NCI-H774 (cell line): ENCODE measurements at places on chromosomes 4 and X.

DNA sequence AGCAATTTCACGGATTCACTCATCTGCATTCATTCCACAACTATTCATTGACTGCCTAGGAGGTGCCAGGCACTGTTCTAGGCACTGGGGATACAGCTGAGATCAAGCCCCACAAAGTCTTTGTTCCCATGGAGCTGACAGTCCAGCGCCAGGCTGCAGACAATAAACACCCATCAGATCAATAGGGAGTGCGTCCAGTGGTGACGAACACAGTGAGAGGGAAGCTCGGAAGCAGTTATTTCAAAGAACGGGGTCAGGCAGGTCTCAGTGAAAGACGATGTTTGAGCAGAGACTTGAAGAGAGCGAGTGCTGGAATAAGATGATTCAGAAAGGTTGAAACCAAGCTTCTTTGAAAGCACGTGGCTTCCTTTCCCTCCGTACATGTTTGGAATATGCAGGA, 167.2 kb downstream of the EVC2 start:
- DNase-seq = no peak

DNA sequence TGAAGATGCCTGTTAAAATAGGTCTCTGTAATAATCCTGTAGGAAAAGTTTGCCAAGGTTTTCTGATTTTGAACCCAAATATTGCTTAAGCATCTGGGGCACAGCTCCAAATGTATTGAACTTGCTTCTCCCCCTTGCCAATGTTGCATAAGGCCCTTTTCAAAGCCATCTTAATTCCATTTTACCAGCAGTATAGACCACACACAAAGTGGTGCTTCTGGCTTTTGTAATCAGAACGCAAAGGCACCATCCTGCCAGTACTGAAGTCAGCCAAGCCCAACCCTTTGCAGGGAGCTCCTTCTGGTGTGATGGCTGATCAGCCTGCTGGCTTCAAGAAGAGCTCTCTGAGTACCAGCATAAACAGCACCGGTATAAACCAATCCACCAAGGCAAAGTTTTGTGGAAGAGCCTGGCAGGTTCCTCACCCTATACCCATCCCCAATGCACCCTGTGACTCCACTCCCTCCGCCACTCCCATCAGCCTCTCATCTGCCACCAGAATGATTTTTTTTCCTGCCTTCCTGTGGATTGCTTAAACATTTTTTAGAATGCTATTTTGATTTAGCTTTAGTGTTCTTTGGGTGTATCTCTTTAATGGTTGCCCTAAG, 39.2 kb upstream of the USP9X start:
- DNase-seq = no peak

- DNase-seq = no peak
Measured at GRCh38 chr4:3827616-3828492, 61.7 kb downstream of the ADRA2C start.

DNA sequence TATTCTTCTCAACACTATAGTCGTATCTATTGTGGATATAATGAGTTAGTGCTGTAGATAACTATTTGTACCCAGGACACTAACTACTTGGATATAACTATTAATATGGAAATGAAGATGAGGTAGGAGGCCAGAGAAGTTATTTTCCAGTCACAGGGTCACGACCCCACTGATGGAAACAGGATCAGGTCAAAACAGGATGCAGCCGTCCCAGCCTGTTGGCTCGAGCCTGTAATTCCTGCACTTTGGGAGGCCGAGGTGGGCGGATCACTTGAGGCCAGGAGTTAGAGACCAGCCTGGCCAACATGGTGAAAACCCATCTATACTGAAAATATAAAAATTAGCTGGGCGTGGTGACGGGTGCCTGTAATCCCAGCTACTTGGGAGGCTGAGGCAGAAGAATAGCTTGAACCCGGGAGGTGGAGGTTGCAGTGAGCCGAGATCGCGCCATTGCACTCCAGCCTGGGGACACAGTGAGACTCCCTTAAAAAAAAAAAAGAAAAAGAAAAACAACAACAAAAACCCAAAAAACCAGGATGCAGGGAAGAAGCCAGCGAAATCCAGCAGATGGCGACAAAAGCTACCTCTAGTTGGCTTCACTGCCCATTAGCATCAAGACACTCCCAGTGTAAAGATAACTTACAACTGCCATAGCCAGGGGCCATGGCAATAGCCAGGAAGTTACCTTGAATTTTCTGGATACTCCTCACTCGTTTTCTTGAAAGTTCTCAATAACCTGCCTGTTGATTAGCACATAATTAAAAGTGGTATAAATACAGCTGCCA, 37.9 kb upstream of the NKAP start:
- DNase-seq = peak; percentile 30

GRCh38 chr4:116480546-116480945, 604.8 kb downstream of the TRAM1L1 start:
- no peak for DNase-seq

GRCh38 chrX:154372612-154373022, 1.8 kb downstream of the FLNA start:
- no peak for DNase-seq

DNA sequence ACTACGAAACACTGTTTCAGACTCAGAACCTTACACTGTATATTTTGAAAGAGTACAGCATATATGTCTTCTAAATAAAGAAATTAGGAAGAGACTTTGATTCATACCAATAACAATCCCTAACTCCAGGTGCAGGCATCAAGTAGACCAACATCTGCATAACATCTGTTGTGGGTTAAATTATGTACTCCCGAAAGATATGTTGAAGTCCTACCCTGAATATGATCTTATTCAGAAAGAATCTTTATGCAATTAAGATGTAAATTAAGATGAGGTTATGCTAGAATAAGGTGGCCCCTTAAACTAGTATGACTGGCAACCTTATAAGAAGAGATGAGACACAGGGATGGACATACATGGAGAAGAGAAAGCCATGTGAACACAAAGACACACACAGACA, 117.9 kb downstream of the INPP4B start:
- no peak for DNase-seq

- no peak for DNase-seq
Measured at GRCh38 chrX:5829469-5829868, 399.2 kb downstream of the NLGN4X start.

DNA sequence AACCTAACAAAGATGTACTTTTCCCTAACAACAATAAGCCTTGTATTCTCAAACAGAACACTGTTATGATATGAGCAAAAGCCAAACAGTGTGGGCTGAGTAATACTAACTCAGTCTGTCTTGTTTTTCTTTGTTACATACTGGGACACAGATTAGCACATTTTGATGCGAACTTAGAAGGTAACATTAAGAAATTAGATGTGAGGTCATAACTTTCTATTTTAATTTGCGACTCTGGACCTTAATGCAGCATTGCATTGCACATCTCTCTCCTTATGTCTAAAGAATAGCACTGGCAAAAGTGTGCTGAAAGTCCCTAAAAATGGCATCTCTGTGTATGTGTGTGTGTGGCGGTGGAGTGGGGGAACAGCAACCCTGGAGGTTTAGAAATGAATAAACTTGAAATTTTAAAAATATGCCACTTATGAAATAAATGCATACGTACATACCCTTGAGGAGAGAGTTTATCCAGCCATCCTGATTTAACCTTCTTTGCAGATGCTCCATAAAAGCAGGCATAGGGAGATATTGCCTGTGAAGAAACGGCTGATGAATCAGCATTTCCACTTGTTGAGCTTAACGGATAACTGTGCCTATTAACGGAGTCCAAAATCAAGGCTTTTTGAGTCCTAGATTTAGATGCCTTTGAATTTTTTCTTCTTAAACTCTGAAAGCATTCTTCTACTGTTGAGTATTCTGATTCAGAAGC, 34.2 kb downstream of the ARAP2 start:
- DNase-seq = no peak

DNA sequence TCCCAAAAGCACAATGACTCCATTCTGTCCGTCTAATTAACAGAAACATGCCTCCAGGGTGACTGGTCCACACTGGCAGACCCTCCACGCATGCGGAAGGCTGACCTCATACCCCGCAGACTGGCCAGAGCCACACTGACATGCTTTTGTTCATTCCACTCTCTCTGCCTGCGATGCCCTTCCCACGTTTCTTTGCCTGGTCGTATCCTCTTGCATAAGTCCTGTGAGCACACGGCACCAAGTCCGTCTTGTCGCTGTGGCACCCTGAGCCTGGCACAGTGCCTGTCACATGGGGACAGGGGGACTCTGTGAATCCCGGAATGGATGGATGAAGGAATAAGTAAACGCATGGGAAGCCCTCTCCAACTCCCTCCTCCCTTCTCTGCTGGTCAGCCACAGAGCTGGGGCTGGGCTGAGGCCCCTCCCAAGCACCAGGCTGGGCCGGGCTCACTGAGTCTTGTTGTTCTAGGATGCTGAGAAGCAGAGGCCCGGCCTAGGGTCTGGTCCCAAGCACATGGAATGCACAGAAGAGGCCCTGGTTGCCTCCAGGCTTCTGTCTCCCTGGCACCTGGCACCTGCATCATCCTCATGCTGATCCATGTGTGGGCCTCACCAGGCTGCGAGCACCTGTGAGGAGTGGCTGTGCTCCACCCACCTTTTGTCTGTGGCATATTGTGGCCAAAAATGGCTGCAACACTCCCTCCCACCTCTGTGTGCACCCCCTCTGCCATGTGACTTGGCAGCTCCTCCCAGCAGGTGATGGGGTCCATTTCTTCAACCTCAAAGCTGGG, 38.9 kb upstream of the C4orf50 start:
- no peak for DNase-seq

DNA sequence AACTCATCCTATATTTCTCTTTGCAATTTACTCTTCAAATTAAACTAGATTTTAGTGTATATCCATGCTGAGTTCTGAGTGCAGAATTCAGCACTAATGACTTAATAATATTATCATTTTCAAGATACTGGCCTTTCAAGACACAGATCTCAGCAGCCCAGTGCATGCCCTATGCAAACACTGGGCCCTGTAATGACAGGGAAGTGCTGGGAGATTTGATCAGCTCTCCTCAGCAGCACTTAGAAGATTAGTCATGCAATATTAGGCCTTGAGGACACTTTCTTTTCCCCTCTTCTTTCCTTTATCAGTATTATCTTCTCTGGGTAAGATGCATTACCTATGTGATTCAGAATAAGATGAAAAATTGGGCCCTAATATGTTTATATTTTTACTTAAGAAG, 207.1 kb downstream of the PPP3CA start:
- DNase-seq = no peak

DNA sequence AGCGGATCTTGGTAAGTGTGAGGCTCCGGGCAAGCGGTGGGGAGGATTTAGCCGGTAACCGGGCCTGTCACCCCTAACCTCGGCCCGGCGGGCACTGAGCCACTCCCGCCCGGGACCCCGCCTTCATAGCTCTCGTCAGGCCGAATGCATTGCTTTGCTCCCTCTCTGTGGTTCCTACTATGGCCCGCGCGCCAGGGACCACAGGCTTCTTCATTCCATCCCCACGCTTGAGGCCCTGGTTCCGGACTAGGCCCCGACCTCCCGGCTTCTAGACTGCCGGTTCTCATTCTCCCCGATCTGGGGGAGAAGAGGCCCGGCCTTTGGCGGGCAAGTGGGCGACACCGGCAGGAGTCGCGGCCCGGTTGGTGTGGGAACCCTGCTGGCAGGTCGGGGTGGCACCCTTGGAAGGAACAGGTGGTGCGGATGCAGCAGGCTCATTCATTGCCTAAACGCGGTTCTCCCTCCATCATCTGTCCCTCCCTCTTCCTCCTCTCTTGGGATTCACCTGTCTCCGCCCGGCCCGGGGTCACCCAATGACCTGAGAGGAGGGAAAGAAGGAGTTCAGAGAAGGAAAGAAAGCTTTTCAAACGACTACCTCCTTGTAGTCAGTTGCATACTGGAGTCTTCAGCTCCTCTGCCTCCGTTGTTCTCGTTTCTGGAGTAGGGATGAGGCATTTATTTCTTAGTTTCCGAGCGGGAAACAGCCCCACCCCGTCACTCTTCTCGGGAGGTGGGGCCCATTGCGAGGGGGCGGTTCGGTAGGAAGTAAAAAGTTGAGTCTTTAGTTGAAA, at the start of gene NDUFC1:
Gene NDUFC1 (minus strand): TSS at position 657 of the 791 bp plus-strand sequence. CDS start 6,679 bp downstream, outside the sequence.
- DNase-seq = no peak

DNA sequence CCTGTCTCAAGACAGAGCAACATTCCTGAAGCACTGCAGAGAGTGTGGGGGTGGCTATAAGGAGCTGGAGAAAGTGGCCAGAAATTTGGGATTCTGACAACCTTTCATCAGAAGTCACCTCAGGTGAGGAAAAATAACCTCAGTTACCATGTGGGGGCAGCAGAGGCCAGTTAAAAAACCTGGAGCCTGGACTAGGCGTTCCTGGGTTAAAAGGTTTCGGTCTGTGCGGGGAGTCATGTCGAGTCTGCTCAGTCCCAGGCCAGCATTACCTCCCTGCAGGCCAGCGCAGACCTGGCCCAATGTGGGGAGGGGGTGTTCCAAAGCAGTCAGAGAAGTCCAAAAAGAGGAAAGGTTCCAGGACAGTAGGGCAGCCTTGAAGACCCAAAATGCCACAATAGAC, 10.9 kb upstream of the NALF2 start:
- DNase-seq = no peak

DNA sequence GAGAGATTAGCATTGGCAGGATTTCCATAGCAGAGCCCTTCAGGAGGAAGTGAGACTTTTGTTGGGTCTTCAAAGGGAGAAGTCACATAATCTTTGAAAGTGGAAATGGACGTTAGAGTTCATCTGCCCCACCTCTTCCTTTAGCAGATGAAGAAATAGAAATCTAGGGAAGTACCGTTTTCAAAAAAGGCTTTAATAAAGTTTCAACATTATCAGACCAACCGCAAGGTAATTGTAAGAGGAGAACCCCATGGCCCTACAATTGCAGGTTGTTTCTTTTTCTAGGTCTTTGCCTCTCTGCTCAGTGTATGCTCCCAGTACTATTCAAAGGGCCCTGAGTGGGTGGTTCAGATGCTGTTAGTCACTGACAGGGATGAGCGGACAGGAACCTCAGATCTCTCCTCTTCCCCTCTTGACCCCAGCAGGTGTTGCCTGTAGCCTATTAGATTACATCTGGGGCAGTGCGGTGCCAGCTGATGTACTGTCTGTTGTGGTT, 48.6 kb upstream of the AP1S2 start:
- no peak for DNase-seq

- DNase-seq = no peak
Measured at GRCh38 chrX:18676470-18676869, 4.6 kb upstream of the RS1 start.

DNA sequence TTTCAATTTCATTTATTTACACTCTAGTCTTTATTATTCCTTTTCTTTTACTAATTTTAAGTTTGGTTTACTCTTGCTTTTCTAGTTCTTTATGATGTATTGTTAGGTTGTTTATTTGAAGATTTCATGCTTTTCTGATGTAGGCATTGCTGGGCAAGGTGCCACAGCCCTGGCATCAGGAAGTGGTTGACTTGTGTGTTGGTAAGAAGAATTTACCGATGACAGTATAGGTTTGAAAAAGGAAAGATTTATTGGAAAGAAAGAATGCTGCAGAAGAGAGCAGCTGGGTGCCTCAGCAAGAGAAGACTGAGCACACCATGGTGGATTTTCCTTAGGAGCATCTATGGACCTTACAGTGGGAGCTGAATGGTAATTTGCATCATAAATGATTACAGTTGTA, 153.2 kb downstream of the KLF8 start:
- no peak for DNase-seq

GRCh38 chrX:154751203-154751668, 359 bp upstream of the GAB3 start:
- DNase-seq = no peak

GRCh38 chrX:39677585-39677977, 420.2 kb downstream of the BCOR start:
- no peak for DNase-seq

- no peak for DNase-seq
Measured at GRCh38 chr4:102196221-102196620, 149.1 kb downstream of the SLC39A8 start.
